ENCODE measurements at places on chromosomes 4 and X. TPM values are rescaled to one million over a fixed set of nuclear protein-coding genes. Genes with fewer than 3 reads are reported as not detected.

RTL9 gene
- not detected for total RNA-seq

MTM1 gene
- total RNA-seq, result 3.2 TPM

TCEAL1 gene
- total RNA-seq, result 8.4 TPM

GPC4 gene
- total RNA-seq, result 1.4 TPM

HHIP gene
- total RNA-seq, result not detected

ZCCHC12 gene
- not detected for total RNA-seq

GRPR gene
- not detected for total RNA-seq

PNMA3 gene
- total RNA-seq, result not detected

ANK2 gene
- total RNA-seq, result 0.03 TPM

HPGDS gene
- total RNA-seq, result not detected

ADH1B gene
- not detected for total RNA-seq

Data from HT-29 (cell line).